ENCODE measurements at places on chromosomes 7 and 10.

- DNase-seq: no peak
Observed at GRCh38 chr10:96987842-96988175, 155.7 kb downstream of the LCOR start.

DNA sequence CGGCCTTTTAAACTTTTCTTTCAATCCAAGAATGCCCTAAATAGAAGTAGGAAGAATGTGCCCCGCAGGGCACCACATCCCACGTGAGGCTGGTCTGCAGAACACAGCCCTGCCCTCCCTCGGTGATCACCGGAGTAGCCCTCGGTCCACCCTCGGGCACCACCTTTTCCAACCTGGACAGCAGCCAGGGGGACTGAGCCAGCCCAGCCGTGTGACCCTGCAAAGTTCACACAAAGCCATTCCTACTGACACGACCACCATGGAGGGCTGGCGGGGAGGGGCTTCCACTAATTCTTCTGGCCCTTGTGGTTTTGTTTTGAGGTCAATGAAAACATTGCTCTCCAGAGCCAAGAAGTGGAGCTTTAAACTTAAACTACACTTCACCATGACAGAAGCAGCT lies 132.2 kb downstream of the TCERG1L start:
- DNase-seq: no peak

DNA sequence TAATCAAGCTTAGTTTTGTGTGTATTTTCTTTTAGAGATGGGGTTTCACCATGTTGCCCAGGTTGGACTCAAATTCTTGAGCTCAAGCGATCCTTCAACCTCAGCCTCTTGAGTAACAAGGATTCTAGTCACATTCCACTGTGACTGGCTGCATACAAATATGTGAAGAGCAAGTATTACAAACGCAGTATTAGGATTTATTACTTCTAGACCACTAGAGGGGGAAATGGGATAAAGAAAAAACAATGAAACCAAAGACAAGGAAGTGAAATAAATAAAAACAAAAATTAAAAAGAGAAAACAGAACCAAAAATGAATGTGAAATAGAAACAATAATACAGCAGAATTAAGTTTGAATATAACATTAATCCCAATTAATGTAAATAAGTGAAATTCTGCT lies 308.7 kb downstream of the ANKRD30A start:
- DNase-seq: peak; percentile 36

- no peak for DNase-seq
Observed at GRCh38 chr7:930975-931758, 23.3 kb downstream of the ADAP1 start.

DNA sequence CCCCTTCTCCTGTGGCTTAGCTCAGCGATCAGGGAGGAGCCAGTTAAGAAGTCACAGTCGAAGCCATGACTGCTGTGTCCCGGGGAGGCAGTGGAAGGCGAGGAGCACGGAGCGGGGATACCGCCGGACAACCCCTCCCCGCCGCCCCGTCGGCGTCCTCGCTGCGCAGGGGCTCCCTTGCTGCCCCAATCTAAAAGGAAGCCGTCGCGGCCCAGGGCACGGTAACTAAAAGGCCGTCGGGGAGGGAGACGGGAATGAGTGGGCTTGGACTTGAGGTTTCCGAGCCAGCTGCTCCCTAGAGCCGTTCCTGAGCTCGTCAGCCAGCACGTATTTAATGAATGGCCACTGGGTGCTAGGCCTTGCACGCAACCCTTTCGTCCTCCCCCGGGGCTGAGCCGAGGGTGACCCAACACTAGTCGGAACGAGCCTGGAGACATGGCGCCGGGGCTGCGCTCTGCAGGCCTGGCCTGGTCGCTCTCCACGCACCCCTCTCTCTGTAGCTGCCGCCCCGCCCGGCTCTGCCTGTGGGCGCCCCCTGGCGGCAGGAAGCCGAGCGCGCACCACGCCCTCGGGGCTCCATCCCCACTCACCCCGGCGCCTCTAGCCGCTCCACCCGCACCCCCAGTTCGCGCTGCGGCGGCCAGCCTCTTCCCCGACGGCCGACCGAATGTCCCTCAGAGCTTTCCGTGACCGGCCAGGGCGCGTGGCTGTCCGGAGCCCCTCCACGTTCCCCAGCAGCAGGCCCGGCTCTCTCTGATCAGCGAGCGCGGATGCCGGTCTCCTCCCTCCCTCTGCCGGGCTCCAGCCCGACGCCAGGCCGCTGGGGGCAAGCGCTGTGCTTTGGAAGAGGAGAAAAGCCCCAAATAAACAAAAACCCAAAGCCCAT lies 29.3 kb upstream of the KCNK18 start:
- peak; percentile 36 for DNase-seq

GRCh38 chr7:48419401-48419800 lies 248.1 kb downstream of the ABCA13 start:
- DNase-seq: peak; percentile 59

- no peak for DNase-seq
Observed at GRCh38 chr7:108301387-108301786, 154.8 kb downstream of the NRCAM start.

GRCh38 chr7:45196374-45196773 lies 38.8 kb downstream of the RAMP3 start:
- DNase-seq: no peak

- no peak for DNase-seq
Observed at GRCh38 chr10:87605628-87606251, 53.9 kb upstream of the PAPSS2 start.

DNA sequence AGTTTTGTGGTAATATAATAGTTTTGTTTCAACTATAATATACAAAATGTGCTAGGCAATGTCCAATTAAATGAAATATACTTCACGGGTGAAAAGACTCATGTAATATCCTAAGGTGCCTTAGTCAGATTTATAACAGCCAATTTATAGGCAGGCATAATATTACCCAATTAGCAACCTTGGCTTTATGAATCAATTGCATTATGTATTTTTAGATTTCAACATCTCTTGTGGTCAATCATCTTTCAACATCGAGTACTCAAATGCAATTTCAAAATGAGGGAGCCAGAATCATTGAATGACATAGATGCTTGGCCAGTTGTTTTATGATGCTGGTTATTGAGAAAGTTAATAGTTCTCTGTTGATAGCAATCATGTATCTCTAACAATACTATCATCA lies 110.3 kb upstream of the SP8 start:
- DNase-seq: no peak

- DNase-seq: no peak
Observed at GRCh38 chr7:151139791-151140190, 27.7 kb downstream of the GBX1 start.

DNA sequence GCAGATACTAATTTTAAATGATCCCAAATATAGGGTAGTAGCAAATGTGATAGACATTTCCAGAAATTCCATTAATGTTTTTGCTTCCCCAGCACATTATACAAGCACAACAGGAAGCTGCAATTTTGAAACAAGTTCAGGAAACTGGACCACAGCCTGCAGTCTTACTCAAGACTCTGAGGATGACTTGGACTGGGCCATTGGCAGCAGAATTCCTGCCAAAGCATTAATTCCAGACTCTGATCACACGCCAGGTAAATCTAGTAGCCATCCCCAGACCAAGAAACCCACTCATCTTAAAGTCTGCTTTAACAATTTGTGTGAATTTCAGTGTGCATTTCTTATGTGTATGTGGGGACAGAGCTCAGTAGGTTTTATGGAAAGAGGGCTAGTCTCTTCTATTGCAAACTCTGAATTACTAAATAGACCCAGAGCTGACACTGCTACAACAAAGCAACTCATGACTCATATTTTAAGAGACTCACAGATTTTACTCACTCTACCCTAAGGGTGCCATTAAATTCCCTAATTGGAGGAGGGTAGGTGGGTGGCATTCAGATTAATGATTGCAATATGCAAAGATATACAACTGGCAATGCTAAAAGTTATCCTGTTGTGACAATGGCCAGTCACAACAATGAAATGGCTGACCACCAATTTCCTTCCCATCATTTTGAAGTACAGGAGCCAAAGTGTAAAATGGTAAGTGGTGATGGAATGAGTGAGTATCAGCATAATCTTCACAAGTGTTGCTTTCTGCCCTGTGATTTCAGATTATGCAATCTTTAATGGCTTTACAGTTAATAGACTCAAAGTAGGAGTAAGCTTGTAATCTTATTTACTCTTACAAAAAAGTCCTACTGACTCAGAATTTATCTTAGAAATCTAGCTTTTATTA lies 317.6 kb upstream of the PLXDC2 start:
- DNase-seq: peak; percentile 61

- DNase-seq: peak; percentile 24
Observed at GRCh38 chr7:17441557-17441956, 143.1 kb downstream of the AHR start.

DNA sequence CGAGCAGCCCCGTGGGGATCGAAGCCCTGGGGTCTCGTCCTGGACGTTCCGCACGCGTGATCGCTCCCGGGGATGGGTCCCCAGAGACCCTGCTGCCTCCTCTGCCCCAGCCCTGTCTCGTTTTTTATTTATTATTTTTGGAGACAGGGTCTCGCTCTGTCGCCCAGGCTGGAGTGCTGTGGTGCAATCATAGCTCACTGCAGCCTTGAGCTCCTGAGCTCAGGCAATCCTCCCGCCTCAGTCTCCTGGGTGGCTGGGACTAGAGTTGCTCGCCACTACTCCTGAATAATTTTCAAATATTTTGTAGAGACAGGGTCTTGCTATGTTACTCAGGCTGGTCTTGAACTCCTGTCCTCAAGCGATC lies 319 bp upstream of the STX1A start:
- no peak for DNase-seq

DNA sequence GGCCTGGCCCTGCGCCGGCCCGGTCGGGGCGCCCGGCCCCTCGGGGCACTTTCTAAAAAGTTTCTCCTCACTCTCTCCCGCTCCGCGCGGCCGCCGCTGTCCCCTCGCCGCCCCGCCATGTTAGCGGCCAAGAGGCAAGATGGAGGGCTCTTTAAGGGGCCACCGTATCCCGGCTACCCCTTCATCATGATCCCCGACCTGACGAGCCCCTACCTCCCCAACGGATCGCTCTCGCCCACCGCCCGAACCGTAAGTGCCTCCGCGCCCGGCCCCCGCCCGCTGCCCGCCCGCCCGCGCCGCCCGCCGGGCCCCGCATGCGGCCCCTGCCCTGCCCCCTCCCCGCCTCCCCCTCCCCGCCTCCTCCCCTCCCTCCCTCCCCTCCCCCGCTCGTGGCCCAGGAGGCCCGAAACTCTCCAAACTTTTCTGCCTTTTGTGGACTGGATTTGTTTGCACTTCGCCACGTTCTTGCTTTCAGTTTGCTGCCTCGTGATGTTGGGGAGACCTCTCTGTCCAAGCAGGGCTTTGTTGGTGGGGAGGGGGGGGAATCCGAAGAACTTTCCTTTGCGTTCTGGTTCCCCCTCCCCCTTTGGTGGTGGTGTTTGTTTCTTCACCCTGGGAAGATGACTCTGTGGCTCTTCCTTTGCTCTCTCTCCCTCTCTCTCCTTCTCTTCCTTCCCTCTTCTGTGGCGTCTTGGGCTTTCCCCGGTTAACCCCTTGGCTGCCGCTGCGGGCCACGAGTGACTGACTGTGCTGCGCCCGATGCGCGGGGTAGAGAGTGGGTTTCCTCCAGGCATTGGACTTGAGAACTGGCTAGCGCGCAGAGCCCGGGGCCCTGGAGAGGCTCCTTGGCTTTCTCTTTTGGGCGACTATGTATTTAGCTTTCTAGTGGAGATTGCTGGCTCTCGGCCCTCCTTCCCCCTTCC lies 1.6 kb downstream of the TCF7L2 start:
- DNase-seq: peak; percentile 91

GRCh38 chr7:8390262-8390626 lies 43.2 kb upstream of the NXPH1 start:
- no peak for DNase-seq

DNA sequence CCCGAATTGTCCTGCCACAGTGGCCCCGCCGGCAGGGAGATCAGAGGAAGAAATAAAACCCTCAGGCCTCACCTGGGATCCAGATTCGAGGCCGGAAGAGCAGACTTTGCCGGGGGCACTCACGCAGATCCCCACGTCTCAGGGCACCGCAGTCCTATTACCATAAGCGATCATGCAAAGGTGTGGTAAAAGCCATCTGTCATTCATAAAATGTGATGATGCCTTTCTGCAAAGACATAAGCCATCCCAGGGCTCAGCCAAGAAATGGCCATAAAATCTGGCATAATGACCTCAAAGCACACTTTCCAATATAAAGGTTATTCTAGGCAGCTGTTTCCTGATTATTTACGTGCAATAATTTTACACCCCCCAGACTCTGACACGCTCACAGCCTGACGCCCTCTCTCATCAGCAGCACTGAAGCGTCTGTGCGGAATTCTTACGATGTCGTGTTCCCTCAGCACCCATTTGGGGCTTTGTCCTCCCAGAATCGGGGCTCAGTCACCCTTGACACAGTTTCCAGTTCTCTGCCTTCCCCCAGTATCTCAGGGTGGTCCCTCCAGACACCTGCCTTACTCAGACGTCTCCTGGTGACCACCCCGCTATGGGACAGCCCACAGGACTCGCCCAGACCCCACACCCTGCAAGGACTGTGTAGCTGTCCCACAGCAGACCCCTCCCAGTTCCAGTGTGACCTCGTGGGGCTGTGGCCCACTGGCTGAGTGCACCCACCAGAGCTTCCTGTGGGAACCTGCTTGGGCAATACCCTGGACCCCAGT lies 74.3 kb upstream of the FAM20C start:
- no peak for DNase-seq

- no peak for DNase-seq
Observed at GRCh38 chr7:42479452-42479815, 242.4 kb upstream of the GLI3 start.

DNA sequence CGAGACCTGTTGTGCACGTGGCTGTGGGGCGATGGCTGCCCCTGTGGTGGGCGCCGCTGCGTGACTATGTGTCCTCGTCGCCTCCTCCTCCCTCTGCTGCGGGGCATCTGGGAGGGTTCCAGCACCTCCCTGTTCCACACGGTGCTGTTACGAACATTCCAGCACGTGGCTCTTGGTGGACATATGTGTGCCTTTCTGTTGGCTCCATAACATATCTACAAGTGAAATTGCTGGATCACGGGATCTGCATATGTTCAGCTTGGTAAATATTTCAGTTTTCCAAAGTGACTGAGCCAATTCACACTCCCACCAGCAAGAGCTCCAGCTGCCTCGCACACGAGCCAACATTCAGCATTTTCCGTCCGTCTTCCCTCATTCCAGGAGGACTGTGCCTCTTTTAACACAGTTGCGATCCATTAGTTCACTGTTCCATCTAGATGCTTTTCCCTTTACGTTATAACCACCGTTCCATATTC lies 25.1 kb downstream of the SNX8 start:
- DNase-seq: no peak

- DNase-seq: peak; percentile 32
Observed at GRCh38 chr7:19537942-19538401, 170.9 kb downstream of the POLR1F start.

- DNase-seq: peak; percentile 50
Observed at GRCh38 chr10:128869101-128869749, 597.8 kb upstream of the MGMT start.

- DNase-seq: no peak
Observed at GRCh38 chr10:62690703-62691102, 113.8 kb upstream of the ADO start.

Measured in cardiac fibroblast (primary cell).